Globus pallidus (tissue), 1 donor: ENCODE measurements at places on chromosomes 7 and 10.

DNA sequence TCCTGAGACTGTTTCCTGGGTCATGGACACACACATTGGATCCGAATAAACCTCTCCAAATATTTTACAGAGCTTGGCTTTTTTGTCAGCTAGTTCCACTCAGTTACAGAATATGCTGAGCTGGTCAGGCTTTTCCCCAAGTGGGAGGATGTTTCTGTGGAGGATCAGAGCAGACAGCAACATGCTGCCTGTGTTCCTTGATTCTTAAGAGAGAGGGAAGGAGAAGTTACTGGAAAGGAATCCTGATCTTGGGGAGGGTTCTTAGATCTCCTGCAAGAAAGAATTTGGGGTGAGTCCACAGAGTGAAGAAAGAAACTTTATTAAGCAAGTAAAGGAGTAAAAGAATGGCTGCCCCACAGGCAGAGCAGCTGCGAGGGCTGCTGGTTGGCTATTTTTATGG lies 76.8 kb upstream of the RPA3 start:
- DNase-seq: no peak

GRCh38 chr7:112898432-112899290 lies 108.5 kb upstream of the TMEM168 start:
- peak; percentile 16 for DNase-seq

DNA sequence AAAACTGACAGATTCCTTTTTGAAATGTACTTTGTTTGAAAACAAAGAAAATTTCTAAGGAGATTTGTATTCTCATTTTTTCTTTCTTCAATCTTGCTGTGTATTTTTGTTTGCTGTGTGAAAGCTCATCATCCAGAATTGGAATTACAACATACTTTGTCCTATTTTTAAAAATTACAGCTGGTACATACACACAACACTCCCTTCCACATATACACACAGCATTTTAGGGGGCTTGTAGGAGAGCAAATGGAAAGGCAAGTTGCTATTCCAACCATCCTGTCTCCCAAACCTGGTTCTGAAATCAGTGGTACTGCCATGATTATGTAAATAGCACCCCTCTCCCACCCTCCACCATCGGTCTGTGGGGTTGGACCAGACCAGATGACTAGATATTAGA lies 101.1 kb upstream of the SAMD8 start:
- DNase-seq: no peak

DNA sequence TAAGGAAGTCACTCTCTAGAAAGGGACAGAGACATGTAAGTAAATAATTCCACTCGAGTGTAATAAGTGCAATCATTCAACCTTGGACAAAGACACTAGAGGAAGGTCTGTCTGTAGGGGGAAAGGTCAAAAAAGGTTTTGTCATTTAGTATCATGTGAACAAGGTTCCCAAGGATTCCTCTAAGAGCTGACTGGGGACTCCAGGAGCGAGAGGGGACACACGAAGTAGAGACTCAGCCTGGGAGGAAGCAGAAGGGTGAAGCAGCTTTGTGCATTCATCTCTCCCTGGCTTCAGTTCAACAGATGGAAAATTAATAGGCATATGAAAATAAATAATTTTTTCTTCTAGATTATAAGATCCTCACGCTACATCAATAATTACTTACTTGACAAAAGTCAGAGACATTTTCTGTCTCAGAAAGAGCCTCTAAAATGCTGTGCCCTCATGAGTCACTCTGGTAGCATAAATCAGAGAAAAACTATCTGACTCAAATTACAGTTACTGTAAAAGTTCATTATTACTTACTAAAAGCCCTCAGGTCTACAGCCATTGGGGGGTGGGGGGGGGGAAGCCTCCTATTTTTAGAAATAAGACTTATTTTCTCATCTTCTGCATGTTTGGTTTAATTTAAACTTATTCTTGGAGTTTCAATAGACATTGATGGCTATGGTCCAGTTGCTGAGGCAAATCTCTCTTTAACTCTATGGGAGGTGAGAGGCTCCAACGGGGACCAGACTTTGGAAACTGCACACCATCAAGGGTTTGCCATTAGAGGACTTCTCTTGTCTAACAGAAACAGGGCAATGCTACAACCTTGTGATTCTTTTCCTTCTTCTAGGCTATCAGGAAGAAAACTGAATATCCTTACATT lies 275.1 kb upstream of the KLF14 start:
- DNase-seq: no peak

- no peak for DNase-seq
Observed at GRCh38 chr10:95314192-95314918, 23.6 kb upstream of the PDLIM1 start.

DNA sequence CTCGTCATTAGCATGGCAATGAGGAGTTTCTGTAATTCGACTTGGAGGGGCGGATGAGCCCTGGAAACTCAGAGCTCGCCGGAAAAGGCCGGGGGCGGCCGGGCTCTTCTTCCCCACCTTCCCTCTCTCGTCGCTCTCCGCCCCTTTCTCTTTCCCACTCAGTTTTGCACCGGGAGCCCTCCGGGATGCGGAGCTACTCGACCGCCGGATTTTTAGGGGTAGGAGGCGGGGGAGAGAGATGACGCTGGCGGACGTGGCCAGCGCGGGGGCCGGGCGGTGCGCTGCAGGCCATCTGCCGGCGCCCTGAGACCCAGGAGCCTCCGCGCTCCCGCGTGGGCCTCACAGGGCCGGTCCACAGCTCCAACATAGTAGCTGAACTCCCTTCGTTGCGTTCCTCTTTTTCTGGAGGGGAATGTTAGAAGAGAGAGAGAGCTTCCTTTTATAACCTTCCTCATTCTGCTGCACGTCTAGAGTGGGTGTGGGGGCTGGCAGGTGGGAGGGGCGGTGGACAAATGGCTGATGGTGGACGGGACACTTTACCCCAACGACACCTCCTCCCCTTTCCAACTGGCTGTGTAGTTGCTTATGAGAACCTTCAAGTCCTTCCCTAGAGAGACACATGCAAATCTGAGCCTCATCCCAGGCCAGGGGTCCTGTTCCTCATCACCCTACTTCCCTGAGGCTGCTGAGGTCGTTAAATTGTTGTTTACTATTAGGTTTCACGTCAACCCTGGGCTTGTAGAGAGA lies 1.1 kb upstream of the HOXA1 start:
- DNase-seq: peak; percentile 6

GRCh38 chr7:31688372-31688771 lies 1.4 kb downstream of the PPP1R17 start:
- no peak for DNase-seq

GRCh38 chr7:147824671-147825070 lies 765.9 kb upstream of the C7orf33 start:
- DNase-seq: no peak
